ENCODE measurements at places on chromosomes 13 and 19.

DNA sequence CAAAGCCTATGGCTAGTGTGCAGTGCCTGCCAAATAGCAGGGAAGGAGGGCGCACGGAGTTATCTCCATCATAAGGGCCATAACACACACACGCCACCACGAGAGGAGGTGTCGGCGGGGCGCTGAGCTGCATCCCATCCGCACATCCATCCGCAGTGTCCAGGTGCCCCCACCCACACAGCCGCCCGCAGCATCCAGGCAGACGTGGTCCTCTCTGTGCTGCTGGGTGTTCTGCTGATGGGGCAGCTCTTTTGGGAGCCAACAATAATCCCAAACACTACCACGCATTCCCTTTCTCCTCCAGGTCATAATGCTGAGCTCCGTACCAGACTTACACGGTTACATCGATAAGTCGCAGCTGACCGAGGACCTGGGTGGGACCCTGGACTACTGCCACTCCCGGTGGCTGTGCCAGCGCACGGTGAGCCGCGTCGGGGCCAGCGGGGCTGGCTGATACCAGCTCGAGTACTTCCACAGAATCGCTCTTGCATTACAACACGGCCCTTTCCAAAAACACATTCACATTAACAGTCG lies 41.5 kb upstream of the F7 start:
- no peak for DNase-seq

- no peak for DNase-seq
Observed at GRCh38 chr13:93326234-93326811, 99.7 kb downstream of the GPC6 start.

GRCh38 chr13:24892829-24893228 lies 128.9 kb downstream of the RNF17 start:
- no peak for DNase-seq

DNA sequence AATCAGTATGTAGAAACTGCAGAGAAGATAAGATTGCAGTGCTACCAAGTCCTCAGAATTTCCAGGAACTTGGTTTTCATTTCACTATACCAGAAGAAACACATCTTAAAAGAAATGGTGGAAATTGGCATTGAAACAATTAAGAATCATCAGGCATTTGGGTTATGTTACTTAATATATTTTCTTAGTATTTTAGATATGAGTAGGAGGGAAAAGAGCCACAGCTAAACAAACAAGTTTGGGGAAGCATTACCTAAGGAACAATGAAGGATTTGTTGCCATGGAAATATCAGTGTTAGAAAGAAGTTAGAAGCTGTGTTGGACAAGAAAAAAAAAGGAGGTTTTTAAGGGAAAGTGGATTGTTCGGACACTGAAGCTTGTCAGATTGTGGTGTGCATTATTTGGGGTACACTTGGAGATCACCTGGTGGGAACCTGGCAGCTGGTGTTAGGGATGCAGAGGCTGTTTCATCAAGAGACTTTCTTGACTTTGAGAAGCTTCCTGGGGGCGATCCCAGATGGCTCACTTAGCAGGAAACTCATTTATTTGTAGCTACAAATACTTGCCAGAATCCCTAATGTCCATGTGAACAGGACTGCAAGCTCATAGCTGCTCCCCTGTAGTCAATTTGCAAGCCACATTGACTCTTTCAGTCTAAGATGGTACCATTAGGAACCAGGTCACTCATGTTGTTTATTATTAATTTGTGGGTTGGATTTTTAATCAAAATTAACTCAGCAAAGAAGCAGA lies 246.7 kb downstream of the RFC3 start:
- no peak for DNase-seq

- DNase-seq: no peak
Observed at GRCh38 chr13:90872491-90873025, 474.9 kb upstream of the MIR17HG start.

DNA sequence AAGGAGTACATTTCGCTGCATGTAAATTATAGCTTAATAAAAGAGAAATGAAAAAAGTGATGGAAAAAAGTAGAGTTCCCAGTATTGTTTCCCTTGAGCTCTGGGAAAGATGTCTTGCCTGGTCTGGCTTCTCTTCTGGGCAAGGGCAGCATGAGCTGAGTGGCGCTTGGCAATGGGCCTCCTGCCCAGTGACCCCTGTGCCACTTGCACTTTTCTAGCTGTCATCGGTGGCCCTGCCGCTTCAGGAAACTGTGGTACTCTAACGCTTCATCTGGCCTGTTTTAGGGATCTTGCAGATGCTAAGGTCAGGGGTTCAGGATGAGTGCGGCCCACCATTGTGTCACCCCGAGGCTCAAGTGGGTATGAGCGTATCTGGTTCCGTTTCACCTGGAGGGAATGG lies 161.4 kb downstream of the MTUS2 start:
- DNase-seq: no peak
